ENCODE measurements at places on chromosomes 12 and 14. TPM values are rescaled to one million over a fixed set of nuclear protein-coding genes. Genes with fewer than 3 reads are reported as not detected.

ADAM21 gene
- total RNA-seq, result not detected

OR10G3 gene
- total RNA-seq, result not detected

DNM1L gene
- 81.1 TPM for total RNA-seq

PLD4 gene
- total RNA-seq, result not detected

PMCH gene
- total RNA-seq, result not detected

PIK3C2G gene
- total RNA-seq, result not detected

COA8 gene
- total RNA-seq, result 43.2 TPM

BTBD7 gene
- 42.4 TPM for total RNA-seq

HHIPL1 gene
- total RNA-seq, result 2.6 TPM

PRB2 gene
- not detected for total RNA-seq

Data from H9 (cell line).